SJSA1 (cell line): ENCODE measurements at places on chromosomes 7 and 10. TPM values are rescaled to one million over a fixed set of nuclear protein-coding genes. Genes with fewer than 3 reads are reported as not detected.
A peak's percentile ranks its signal among the peaks of the same experiment; 100 is the strongest.

The ORC5 gene
- total RNA-seq, result 37.4 and 41.5 TPM in 2 replicates

DNA sequence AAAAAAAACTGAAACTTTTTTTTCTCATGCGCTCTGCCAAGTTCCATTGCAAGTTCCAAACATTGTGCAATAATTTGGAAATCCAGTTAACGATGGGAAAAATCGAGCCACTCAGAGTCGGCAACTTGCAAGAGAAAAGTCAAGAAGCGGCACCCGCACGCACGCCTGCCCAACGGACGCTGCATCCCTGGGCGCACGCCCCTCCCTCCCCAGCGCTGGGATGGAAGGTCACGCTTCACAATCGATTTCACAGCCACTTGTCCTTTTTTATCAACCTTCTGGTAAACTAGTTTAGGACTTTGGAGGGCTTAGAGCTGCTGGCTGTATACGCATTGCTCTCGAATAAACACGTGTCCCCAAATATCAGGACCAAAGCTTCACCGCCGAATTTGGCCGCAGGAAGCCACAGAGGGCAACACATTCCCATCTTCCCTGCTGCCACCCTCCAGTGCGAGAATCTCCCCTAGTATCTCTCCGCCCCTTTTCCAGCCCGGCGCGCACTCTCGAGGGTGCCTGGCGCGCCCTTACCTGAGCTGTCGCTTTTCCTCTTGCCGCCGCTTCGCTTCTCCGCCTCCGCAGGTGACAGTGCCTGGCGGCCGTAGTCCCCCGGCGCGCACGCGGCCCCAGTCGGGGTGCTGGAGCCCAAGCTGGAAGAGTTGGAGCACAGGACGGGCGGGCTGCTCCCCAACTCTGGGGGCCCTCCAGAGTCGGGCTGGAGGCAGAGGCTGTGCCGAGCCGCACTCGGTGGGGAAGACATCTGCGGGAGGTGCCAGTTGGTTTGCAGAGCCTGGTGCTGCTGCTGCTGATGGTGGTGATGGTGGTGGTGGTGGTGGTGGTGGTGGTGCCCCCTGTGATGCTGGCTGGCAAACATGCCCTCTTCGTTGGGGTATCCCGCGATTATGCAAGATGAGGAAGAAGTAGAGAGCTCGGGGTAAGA lies 857 bp downstream of the MEOX2 start:
- no peak for DNase-seq
- peaks cover 6% of the 10 kb centered on the region for H3K27me3 ChIP-seq
- H3K27ac ChIP-seq, result no peak overlapping the region
- H3K4me1 ChIP-seq, result no peaks in the 10 kb centered on the region
- no peak overlapping the region for H3K4me3 ChIP-seq

DNA sequence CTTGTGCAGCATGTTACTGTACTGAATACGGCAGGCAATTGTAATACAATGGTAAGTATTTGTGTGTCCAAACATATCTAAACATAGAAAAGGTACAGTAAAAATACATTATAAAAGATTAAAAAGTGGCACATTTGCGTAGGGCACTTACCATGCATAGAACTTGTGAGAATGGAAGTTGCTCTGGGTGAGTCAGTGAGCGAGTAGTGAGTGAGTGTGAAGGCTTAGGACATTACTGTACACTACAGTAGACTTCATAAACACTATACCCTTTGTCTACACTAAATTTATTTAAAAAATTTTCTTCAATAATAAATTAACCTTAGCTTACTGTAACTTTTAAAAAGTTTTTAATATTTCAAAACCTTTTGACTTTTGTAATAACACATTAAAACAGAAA lies 37.5 kb downstream of the BPGM start:
- peaks cover 17% of the 10 kb centered on the region for H3K4me1 ChIP-seq
- no peaks in the 10 kb centered on the region for H3K27me3 ChIP-seq
- no peak for DNase-seq
- no peak overlapping the region for H3K27ac ChIP-seq

- H3K4me1 ChIP-seq, result peaks cover 19% of the 10 kb centered on the region
- H3K27ac ChIP-seq, result no peak overlapping the region
- no peaks in the 10 kb centered on the region for H3K27me3 ChIP-seq
- no peaks in the 10 kb centered on the region for H3K36me3 ChIP-seq
- no peak overlapping the region for H3K4me3 ChIP-seq
These were observed 24.4 kb upstream of the AKR1B1 start for GRCh38 chr7:134483296-134483695.

The GPR146 gene
- total RNA-seq, result 0.08 and 0.72 TPM in 2 replicates

- peak; percentile 54 for DNase-seq
- H3K27ac ChIP-seq, result peak overlapping the region; percentile 99
- H3K4me1 ChIP-seq, result peaks cover 14% of the 10 kb centered on the region
- H3K36me3 ChIP-seq, result peaks cover 8% of the 10 kb centered on the region
- no peaks in the 10 kb centered on the region for H3K27me3 ChIP-seq
These were observed 733 bp upstream of the ARL5B start for GRCh38 chr10:18658271-18659124.

The ENKUR gene
- not detected in 2 replicates for total RNA-seq

- peaks cover 42% of the 10 kb centered on the region for H3K4me1 ChIP-seq
- no peak for DNase-seq
- H3K36me3 ChIP-seq, result peaks cover 14% of the 10 kb centered on the region
- peak overlapping the region; percentile 86 for H3K27ac ChIP-seq
These were observed 9.1 kb downstream of the TRIM56 start for GRCh38 chr7:101094376-101094775.

GRCh38 chr7:108004220-108005142 lies 1.5 kb upstream of the LAMB1 start:
- no peaks in the 10 kb centered on the region for H3K27me3 ChIP-seq
- H3K4me3 ChIP-seq, result no peak overlapping the region
- no peak overlapping the region for H3K27ac ChIP-seq
- no peak for DNase-seq
- peaks cover 28% of the 10 kb centered on the region for H3K36me3 ChIP-seq

- H3K36me3 ChIP-seq, result no peaks in the 10 kb centered on the region
- no peak for DNase-seq
- no peaks in the 10 kb centered on the region for H3K4me1 ChIP-seq
- H3K27ac ChIP-seq, result no peak overlapping the region
- H3K4me3 ChIP-seq, result no peak overlapping the region
These were observed 135.1 kb upstream of the CHST15 start for GRCh38 chr10:124228471-124228870.
